Upper lobe of right lung (tissue), 1 donor: ENCODE measurements at places on chromosomes 12 and 14. TPM values are rescaled to one million over a fixed set of nuclear protein-coding genes. Genes with fewer than 3 reads are reported as not detected.
A peak's percentile ranks its signal among the peaks of the same experiment; 100 is the strongest.

- no peaks in the 10 kb centered on the region for H3K36me3 ChIP-seq
- H3K4me3 ChIP-seq: peak overlapping the region; percentile 50
- H3K27ac ChIP-seq: peak overlapping the region; percentile 81
- H3K4me1 ChIP-seq: peaks cover 5% of the 10 kb centered on the region
- DNase-seq: no peak
Observed at GRCh38 chr12:25052196-25052913, 103.5 kb upstream of the BCAT1 start.

Gene KRT73
- total RNA-seq: 0.52 TPM

Gene TGFB3
- total RNA-seq: 25.4 TPM

- no peak overlapping the region for H3K4me3 ChIP-seq
- no peaks in the 10 kb centered on the region for H3K27me3 ChIP-seq
- DNase-seq: no peak
- no peaks in the 10 kb centered on the region for H3K36me3 ChIP-seq
- H3K27ac ChIP-seq: no peak overlapping the region
- H3K4me1 ChIP-seq: no peaks in the 10 kb centered on the region
Observed at GRCh38 chr12:51198568-51199365, 19.1 kb downstream of the POU6F1 start.

DNA sequence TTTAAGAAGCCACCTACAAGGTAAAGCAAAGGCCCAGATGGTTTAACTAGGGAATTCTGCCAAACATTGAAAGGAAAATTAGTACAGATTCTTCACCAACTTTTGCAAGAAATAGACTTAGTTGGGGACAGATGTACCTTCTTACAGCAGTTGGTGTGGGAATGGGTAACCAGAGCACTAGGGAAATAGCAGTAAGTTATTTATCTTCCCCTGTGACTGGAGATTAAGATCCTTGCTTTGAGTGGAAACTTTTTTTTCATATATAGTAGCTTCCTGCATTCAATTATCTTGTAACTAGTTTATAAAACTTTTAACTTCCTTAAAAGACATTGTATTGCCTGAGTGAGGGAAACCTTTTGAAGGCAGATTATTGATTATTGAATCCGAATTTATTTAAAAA, 44.2 kb downstream of the ARID2 start:
- no peaks in the 10 kb centered on the region for H3K36me3 ChIP-seq
- H3K4me3 ChIP-seq: no peak overlapping the region
- DNase-seq: no peak
- peaks cover 5% of the 10 kb centered on the region for H3K4me1 ChIP-seq

DNA sequence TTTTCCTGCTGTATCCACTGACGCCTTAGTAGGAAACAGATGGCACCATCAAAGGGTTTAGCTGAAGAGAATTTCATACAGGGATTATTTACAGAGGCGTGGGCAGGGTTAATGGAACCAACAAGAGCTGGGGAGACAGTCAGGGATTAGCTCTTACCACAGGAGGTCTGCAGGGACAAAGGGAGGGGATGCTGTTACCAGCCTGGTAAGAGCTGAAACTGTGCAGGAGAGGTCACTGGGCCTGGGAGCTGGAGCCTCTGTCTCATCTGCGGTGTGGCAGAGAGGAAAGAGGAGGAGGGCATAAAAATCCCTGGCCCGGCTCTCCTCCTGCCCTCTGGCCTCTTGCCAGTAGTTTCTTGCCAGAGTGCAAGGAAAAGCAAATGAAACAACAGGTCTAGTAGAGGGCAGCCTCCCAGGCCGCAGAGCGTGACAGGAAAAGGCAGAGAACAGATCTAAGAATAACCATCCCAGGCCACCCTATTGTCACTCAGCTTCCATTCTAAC, 18.9 kb upstream of the POC1B start:
- no peak overlapping the region for H3K4me3 ChIP-seq
- H3K4me1 ChIP-seq: peaks cover 34% of the 10 kb centered on the region
- H3K27ac ChIP-seq: no peak overlapping the region
- DNase-seq: peak; percentile 63
- no peaks in the 10 kb centered on the region for H3K27me3 ChIP-seq
- H3K36me3 ChIP-seq: no peaks in the 10 kb centered on the region

Gene COX8C
- not detected for total RNA-seq

DNA sequence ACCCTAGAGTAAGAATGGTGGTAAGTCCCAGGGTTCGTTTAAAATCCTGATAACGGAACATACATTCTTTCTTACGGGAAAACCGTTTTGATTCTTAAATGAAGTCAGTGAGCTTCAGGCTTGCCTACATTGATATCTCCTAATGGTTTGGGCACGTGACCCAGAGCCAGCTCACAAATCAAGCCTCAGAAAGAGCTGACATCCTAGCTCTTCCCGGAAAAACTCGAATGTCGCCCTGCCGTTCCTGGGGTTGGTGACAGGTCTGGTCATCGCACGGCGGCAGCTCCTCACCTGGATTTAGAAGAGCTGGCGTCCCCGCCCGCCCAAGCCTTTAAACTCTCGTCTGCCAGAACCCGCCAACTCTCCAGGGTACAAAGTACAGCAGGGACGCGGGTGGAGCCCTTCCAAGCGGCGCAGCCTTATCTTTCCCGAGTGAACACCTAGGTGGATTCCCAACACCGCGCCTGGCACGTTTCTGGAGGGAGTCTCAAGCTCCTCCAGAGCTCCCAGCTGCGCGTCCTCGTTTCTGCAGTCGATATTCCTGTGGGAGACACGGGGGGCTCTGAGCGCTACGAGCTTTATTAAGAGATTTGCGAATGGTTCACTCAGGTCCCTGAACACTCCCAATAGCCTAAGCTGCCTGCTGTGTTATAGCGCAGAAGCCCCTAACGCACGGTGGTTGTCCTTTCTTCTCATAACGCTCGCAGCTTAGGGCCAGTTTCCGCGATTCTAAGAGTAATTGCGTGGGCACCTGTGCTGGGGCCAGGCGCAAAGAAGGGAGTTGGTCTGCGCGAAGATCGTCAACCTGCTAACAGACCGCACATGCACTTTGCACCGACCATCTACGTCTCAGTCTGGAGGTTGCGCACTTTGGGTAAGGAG, at the start of gene SSTR1:
Gene SSTR1, plus strand, starts transcription at position 169 of the 882 bp plus-strand sequence. CDS start 1,486 bp downstream, outside the sequence.
- H3K36me3 ChIP-seq: no peaks in the 10 kb centered on the region
- peaks cover 42% of the 10 kb centered on the region for H3K27me3 ChIP-seq
- H3K4me1 ChIP-seq: no peaks in the 10 kb centered on the region

GRCh38 chr14:96631030-96631429, 128.8 kb downstream of the PAPOLA start:
- no peak overlapping the region for H3K4me3 ChIP-seq
- no peaks in the 10 kb centered on the region for H3K36me3 ChIP-seq
- no peaks in the 10 kb centered on the region for H3K27me3 ChIP-seq
- no peaks in the 10 kb centered on the region for H3K4me1 ChIP-seq

DNA sequence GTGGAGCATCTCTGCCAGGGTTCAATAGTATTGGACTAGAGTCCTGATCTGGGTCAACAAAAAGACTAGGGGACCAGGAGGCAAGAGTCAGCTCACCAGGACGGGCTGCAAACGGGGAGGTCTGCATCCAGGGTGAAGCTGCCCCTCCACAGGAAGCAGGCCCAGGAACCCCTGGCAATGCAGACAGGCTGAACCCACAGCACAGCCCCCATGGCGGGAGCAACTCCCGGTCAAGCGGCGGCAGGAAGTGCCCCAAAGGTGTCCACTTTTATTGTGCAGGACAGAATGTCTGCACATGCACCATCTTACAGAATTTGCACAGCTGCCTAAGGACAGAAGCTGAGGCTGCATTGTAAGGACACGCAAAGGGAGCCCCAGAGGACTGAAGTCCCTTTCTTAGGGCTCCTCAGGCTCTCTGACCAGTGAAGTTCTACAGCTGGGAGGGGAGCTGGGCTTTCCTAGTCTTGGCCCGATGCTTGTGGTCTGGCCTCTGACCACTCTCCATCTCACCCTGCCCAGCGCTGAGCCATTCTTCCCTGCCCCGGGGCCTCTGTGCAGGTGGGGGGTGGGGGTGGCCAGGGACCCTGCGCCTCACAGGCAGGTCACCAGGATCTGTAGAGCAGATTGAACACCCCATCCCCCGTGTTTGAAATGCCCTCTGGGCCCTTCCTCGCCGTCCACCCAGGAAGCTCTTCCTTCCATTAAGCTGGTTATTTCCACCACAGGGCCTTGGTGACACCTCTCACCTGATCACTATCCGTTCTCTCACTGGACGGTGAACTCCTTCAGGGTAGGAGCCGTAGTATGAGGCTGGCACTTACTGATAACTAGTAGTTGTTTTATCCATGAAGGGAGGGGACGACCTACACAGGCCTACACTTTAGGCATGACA, 75.9 kb downstream of the NINJ2 start:
- no peaks in the 10 kb centered on the region for H3K36me3 ChIP-seq
- no peaks in the 10 kb centered on the region for H3K4me1 ChIP-seq
- no peaks in the 10 kb centered on the region for H3K27me3 ChIP-seq
- no peak overlapping the region for H3K4me3 ChIP-seq

GRCh38 chr14:37695866-37696265, 100.4 kb downstream of the TTC6 start:
- no peak for DNase-seq
- H3K4me3 ChIP-seq: no peak overlapping the region
- H3K36me3 ChIP-seq: no peaks in the 10 kb centered on the region
- H3K4me1 ChIP-seq: no peaks in the 10 kb centered on the region
- no peaks in the 10 kb centered on the region for H3K27me3 ChIP-seq

DNA sequence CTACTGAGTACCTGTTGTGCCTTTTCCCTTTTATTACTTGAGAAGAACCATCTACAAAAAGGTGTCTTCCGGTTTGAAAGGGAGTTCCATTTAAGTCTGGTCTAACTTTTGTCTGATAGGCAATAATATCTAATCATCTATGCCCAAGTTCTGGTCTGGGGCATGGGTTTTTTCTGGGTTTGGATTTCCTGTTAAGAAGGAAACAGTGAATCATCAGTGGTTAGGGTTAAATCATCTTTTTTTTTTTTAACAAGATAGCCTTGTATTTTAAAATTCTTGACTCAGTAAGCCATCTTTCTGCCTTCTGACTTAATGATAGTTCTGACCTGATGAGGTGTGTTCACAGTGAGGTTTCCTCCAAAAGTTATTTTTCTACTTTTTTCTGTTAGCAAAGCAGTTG, 29.3 kb upstream of the CPNE8 start:
- no peak for DNase-seq
- H3K27ac ChIP-seq: no peak overlapping the region
- H3K36me3 ChIP-seq: no peaks in the 10 kb centered on the region

DNA sequence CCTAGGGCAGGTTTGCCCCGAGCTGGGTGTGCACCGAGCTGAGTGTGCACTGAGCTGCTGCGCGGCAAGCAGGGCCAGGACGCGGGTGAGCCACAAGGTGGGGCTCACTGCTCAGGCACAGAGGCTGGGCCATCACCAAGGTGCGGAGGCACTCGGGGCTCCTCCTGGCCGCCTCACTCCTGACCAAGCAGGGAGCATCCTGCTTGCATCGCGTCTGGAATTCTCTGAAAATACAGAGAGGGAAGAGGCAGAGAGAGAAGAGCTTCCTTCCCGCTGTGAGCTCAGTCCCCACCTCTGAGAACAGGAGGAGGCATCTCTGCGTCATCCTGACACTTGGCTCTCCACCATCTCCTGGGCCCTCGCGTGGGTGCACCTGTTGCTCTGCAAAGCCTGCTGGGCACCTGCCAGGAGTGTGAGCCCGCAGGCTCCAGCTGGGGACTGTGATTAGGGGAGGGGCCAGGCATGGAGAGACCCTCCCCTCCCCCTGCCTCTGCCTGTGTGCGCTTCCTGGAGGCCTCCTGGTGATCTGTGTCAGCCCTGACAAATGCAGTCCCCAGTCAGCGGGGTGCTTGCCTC, 116.3 kb downstream of the GLT1D1 start:
- no peak overlapping the region for H3K27ac ChIP-seq
- no peaks in the 10 kb centered on the region for H3K36me3 ChIP-seq
- no peaks in the 10 kb centered on the region for H3K4me1 ChIP-seq
- H3K4me3 ChIP-seq: no peak overlapping the region

Gene KLRC2
- 2.8 TPM for total RNA-seq
